ENCODE measurements at places on chromosomes 6 and 20.

- no peak for DNase-seq
These were observed 189.3 kb upstream of the ARG1 start for GRCh38 chr6:131383421-131384411.

- no peak for DNase-seq
These were observed 96.6 kb upstream of the IRAK1BP1 start for GRCh38 chr6:78770765-78771164.

GRCh38 chr6:129351807-129352206 is 358.2 kb downstream of the ARHGAP18 start:
- no peak for DNase-seq

GRCh38 chr6:140979642-140980091 is 1153.1 kb upstream of the GJE1 start:
- no peak for DNase-seq

DNA sequence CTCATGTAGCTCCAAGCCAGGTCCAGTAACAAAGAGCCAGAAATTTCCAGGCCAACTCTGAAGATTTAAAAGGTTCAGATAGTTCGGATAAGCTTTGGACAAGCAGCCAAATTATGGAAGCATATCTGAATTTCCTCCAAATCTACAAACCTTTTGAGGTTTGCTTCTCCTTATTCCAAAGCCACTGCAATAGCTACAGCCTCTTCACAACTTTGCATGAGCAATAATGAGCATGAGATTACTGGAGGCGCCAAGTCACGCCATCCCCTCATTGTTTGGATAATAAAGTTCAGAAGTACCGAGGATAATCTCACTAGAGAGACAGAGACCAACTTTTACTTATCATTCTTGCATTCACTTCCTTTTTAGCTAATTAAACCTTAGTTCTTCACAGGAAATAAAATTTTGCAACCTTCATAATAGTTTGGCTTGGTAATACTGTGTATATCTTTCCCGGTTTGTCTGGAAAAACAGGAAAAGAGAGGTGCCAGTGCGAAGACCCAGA is 329.6 kb upstream of the RSPO3 start:
- DNase-seq: no peak

GRCh38 chr6:103085801-103086200 is 1692.3 kb downstream of the GRIK2 start:
- DNase-seq: no peak
